ENCODE measurements at places on chromosomes 6 and 20.

DNA sequence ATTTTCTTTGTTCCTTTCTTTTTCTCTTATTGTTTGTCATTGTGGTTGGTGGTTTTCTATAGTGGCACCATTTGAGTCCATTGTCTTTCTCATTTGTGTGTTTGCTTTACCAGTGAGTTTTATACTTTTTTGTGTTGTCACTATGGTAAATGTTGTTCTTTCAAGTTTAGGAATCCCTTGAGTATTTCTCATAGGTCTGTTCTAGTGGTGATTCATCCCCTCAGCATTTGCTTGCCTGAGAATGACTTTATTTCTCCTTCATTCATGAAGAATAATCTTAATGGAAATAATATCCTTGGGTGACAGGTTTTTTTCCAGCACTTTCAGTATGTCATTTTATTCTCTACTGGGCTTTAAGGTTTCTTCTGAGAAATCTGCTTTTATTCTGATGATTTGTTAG lies 209.2 kb upstream of the ASCC3 start:
- DNase-seq, result no peak

GRCh38 chr6:154169193-154169847 lies 130.3 kb downstream of the OPRM1 start:
- DNase-seq, result no peak

DNA sequence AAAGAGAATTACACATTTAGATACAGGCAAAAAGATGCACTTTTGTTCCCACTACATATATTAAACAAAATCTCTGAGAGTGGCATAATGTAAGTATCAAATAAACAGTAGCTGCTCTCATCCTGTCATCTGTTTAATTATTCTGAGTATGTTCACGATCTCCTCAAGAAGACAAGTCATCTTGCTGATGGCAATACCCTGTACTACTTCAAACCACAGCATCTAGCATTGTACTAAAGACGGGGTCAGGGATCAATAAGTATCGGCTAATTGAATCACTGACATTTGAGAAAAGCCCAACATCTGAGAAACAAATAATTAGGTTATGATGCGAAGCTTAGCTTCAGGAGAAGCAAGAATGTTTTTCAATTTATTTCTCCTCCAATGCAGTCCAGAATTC lies 175.1 kb downstream of the PTPRK start:
- DNase-seq, result no peak

DNA sequence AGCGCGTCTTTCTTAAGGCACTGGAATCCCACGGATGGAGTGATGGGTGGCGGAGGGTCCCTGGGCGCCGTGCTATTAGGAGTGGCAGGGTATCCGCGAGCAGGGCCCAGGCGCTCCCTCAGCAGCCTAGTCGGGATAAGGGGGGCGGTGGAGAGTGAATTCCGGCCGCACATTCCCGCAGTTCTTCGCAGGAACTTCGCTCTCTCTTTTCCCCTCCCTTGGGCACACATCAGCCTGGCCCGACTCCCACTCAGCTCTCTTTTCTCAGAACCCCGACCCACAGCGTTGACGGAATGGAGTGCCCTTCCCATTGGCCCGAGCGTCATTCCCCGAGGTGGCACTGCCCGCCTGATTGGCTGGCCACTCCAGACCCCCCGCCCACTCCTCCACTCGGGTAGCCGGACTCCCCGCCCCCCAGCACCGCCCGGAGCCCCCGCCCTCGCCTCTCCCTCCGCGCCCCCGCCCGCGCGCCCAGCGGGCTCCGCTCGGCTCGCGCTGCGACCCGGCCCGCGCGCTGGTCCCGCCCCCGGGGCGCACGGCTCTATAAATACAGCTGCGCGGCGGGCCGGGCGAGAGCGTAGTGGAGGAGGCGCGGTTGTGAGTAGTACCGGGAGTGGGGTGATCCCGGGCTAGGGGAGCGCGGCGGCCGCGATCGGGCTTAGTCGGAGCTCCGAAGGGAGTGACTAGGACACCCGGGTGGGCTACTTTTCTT lies at the start of gene ID4:
ID4 (plus strand) TSS at position 572 of the 712 bp plus-strand sequence. CDS start 385 bp downstream, outside the sequence.
- peak; percentile 80 for DNase-seq

GRCh38 chr20:43690943-43691598 lies 24.2 kb downstream of the MYBL2 start:
- DNase-seq, result no peak

DNA sequence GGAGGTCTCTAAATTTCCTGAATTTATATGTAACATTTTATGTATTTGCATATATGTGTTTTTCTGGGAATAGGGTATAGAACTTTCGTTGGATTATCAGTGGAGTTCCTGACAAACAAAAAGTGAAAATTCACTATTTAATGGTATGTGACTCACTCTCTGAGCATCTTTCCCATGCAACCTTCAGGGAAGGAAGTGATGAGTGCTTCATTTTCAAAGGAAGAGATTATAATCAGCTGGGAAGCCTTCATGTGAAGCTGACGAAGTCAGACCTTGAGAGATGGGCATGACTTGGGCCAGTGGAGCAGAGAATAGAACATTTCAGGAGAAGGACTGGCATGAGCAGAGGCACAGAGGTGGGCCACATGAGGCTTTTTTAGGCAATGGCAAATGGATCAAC lies 72.7 kb downstream of the FAXC start:
- no peak for DNase-seq

DNA sequence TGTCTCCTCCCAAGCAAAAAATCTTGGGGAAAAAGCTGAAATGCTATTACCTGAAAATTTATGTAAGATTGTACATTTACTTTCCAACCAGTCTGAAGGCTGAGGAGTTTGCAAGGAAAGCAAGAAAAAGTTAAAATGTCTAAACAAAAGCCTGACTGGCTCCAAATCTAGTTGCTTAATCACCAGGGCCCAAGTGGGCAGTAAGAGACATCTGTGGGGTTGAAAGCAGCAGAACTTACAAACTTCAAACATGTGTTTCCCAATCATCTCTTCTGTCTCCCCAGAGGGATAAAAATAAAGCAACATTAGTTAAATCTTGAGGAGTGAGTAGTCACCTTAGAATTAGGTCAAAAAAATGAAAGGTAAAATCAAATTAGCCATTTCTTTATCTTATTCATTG lies 98.6 kb downstream of the OGFRL1 start:
- DNase-seq, result no peak

GRCh38 chr6:37490536-37491170 lies 9.0 kb downstream of the CCDC167 start:
- DNase-seq, result no peak

DNA sequence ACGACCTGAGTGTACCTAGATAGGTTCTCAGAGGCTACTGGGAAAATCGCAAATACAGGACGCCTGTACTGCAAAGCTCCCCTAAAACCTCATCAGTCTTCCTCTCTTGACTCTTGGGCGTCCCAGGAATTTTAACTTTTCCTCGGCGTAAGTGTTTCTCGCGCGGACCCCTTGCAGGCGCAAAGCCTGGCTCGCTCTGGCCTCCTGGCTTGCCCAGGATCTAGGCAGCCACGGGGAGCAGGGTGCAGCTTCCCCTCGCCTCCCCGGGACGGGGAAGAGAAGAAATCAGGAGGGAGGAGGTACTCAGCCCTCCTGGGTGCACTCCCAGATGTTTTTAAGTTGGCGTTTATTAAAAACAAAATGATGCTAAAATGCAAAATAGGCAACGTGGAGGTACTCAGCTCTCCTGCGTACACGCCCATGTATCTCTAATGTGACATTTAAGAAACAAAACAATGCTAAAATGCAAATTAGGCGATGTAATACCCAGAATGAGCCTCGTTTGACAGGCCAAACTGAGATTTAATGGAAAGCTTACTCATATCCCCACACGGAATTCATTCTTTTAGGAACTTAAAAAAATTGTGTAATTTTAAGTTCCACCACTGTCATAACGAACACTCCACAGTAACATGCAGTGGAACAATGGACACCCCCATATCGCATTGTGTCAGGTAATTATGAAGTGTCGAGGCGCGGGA lies 1.6 kb upstream of the SOBP start:
- DNase-seq, result no peak

GRCh38 chr6:26556263-26557070 lies 18.3 kb downstream of the HMGN4 start:
- no peak for DNase-seq

GRCh38 chr20:41175727-41176330 lies 38.5 kb downstream of the PLCG1 start:
- DNase-seq, result no peak

- DNase-seq, result no peak
These were observed 593.4 kb upstream of the CDH4 start for GRCh38 chr20:60658681-60659080.

GRCh38 chr6:148348335-148348734 lies 5.7 kb downstream of the SASH1 start:
- DNase-seq, result no peak

- no peak for DNase-seq
These were observed 119.7 kb downstream of the PSMB1 start for GRCh38 chr6:170433163-170434116.

DNA sequence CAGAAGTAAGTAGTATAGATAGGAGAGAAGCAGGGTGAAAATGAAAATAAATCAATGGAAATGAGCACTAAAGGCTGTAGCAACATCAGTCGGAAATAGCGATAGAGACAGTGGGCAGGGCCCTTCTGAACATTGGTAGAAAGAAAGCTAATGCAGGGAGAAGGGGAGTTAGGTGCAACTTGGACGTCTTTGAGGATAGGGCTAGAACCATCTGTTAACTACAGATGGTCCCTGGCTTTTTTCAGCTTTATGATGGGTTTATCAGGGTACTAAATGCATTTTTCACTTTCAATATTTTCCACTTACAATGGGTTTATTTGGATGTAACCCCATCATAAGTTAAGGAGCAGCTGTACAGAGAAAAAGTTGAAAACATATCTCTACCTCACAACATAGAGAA lies 72.8 kb upstream of the CNR1 start:
- no peak for DNase-seq

- no peak for DNase-seq
These were observed 65.4 kb downstream of the RPRD1B start for GRCh38 chr20:38098952-38099351.

GRCh38 chr6:107712665-107713551 lies 111.2 kb downstream of the SCML4 start:
- DNase-seq, result no peak

GRCh38 chr6:22113026-22113766 lies 183.6 kb downstream of the PRL start:
- no peak for DNase-seq

GRCh38 chr20:46179862-46180261 lies 61.7 kb downstream of the CD40 start:
- no peak for DNase-seq

DNA sequence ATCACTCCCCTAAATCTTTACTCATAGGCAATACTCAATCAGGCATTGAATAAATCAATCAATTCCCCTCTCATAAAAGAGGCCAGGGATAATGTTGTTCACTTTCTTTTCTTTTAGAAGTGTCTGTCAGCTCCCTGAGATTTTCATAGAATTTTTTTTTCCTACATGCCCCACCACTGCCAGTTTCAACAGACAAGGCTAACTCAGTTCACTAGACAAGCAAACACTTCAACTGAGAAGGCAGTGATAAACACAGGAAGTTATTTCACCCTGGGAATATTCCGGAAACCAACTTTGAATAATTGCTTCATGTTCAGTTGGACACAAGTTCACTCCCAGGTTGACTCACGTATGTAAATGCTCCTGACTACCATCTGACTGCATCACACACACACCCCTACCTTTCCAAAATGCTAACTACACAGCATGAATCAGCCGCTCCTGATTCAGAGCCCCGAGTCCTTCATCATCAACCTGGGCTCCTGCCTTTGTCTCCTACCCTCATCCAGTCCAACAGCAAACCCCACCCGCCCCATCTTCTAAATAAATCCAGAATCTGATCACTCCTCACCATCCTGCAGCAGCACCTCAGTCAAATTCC lies 143.9 kb downstream of the BCAS1 start:
- DNase-seq, result no peak

- DNase-seq, result no peak
These were observed 28.6 kb downstream of the PRPH2 start for GRCh38 chr6:42693725-42694323.

- DNase-seq, result no peak
These were observed 10.7 kb upstream of the TP53INP2 start for GRCh38 chr20:34693414-34693813.

GRCh38 chr6:137309078-137309762 lies 90.0 kb upstream of the IFNGR1 start:
- DNase-seq, result no peak

- no peak for DNase-seq
These were observed 82.6 kb upstream of the ARG1 start for GRCh38 chr6:131490441-131490840.

All from D721Med (cell line).